ENCODE measurements at places on chromosomes 11 and 22.

GRCh38 chr22:43039800-43040199 is 24.9 kb upstream of the PACSIN2 start:
- DNase-seq = no peak

GRCh38 chr22:31425331-31426050 is 26.1 kb downstream of the DRG1 start:
- no peak for DNase-seq

- no peak for DNase-seq
Observed at GRCh38 chr22:33325232-33326004, 267.2 kb upstream of the SYN3 start.

GRCh38 chr11:134670247-134670782 is 258.3 kb upstream of the B3GAT1 start:
- DNase-seq = no peak

DNA sequence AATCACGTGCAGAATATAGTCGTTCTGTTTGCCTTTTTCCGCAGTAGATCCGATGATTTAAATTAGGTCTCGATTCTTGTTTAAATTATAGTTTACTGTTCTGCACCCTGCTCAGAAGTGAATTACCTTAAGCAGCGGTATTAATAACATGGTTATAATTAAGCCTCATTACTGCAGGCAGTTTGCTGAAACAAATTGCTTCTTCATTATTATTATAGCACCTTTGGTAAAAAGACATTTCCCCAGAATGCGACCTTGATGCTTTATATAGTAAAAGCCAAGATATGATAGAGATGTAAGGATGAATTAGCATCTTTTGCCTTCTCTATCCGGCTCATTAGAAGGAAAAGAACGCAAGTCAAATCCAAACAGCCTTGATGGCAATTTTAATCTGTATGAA is 625.2 kb upstream of the CADM1 start:
- no peak for DNase-seq

DNA sequence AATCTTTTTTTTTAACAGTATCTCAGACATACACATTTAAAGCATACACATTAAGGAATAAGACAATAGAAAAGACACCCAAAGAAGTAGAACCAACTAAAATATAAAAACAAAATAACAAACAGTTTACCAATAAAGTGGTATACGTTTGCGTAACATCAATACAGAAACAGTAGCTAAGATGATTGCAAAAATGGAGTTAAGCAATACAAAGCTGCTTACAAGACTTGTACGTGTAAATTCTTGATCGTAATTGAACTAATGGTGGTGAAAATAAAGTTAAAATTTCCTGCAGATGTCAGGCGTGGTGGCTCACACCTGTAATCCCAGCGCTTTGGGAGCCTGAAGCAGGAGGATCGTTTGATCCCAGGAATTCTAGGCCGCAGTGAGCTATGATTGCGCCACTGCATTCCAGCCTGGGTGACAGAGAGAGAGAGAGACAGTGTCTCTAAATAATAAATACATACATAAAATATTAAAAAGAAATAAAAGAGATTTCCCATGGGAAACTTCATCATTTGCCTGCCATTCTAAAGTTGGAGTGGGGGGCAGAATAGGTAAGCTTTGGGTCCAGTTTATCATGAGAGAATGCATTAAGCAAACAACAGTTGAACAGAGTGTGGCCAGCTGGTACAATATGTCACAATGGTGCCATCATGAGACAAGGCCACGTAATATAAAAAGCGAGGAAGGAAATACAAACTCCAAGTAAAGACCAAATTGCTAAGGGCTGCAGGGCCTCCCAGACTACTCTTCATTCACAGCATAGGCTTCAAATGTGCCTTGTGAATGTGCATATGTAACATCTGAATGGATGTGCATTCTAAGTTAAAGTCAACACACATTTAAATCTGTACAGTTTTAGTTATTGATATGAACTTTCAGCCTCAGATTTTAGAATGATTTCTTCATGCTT is 38.9 kb upstream of the EED start:
- DNase-seq = no peak

- DNase-seq = no peak
Observed at GRCh38 chr22:28900379-28900925, 17.1 kb downstream of the ZNRF3 start.

DNA sequence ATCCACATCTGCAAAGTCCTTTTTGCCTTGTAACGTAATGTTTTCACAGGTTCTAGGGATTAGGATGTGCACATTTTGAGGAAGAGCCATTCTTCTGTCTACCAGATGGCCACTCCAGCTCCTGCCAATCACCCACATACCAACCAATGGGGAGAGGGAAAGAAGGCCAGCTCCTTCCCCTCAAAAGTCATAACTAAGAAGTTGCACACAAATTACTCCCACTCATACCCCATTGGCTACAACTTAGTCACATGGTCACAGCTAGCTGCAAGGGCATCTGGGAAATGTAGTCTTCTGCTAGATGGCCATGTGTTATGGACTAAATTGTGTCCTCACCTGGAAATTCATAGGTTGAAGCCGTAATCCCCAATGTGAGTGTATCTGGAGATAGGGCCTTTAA is 15.4 kb upstream of the MYOD1 start:
- peak; percentile 24 for DNase-seq

DNA sequence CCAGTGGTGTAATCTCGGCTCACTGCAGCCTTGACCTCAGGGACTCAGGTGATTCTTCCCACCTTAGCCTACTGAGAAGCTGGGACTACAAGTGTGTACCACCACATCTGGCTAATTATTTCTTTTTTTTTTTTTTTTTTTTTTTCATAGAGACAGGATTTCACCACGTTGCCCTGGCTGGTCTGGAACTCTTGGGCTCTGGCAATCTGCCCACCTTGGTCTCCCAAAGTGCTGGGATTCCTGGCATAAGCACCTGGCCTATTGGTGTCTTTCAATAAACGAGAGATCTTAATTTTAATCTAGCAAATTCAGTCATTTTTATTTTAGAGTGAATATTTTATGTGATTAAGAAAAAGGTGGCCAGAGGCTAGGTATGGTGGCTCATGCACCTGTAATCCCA is 40.1 kb downstream of the DGCR2 start:
- DNase-seq = no peak

- peak; percentile 21 for DNase-seq
Observed at GRCh38 chr11:35650006-35650405, 12.6 kb upstream of the TRIM44 start.

GRCh38 chr11:133541021-133541719 is 8.9 kb upstream of the OPCML start:
- DNase-seq = no peak

- DNase-seq = peak; percentile 66
Observed at GRCh38 chr11:75492181-75492820, 33.4 kb downstream of the GDPD5 start.

GRCh38 chr22:37503850-37504249 is 15.4 kb downstream of the CARD10 start:
- no peak for DNase-seq

GRCh38 chr22:20225693-20225966 is 42.5 kb downstream of the RTN4R start:
- no peak for DNase-seq

DNA sequence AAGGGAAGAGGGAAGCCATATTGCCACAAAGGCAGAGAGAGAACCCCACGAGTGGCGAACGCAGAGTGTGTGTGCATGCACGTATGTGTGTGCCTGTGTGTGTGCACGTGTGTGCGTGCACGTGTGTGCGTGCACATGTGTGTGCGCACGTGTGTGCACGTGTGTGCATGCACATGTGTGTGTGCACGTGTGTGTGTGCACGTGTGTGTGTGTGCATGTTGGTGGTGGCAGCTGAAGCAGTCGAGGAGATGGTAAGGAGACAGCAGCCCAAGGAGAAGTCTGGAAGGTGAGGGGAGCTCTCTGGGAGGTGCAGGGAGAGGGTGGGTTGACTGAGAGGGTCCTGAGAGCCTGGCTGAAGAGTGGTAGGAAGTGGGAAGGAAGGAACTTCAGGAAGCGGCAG is 94.1 kb upstream of the NECTIN1 start:
- no peak for DNase-seq

- DNase-seq = no peak
Observed at GRCh38 chr22:24994070-24994763, 41.7 kb downstream of the KIAA1671 start.

DNA sequence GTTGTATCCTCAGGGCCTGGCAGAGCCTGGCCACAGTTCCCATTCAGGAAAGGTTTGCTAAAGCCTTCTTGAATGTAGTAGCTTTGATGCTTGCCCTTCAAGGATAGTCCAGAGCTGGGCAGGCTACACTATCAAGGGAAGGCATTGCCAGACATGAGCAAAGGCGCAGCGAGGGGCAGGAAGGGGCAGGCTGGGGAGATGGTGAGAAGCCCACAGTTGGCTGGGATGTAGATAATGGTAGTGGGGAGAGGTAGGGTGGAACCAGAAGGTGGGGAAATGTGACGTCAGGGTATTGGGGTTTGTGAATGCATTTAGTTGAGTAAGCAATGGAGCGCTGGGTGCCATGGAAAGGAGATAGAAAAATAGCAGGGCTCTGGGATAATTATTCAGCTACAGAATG is 28.6 kb downstream of the LRRC32 start:
- no peak for DNase-seq

GRCh38 chr11:72468289-72468688 is 34.0 kb upstream of the CLPB start:
- no peak for DNase-seq

GRCh38 chr22:32799496-32799895 is 2.0 kb upstream of the TIMP3 start:
- DNase-seq = no peak

DNA sequence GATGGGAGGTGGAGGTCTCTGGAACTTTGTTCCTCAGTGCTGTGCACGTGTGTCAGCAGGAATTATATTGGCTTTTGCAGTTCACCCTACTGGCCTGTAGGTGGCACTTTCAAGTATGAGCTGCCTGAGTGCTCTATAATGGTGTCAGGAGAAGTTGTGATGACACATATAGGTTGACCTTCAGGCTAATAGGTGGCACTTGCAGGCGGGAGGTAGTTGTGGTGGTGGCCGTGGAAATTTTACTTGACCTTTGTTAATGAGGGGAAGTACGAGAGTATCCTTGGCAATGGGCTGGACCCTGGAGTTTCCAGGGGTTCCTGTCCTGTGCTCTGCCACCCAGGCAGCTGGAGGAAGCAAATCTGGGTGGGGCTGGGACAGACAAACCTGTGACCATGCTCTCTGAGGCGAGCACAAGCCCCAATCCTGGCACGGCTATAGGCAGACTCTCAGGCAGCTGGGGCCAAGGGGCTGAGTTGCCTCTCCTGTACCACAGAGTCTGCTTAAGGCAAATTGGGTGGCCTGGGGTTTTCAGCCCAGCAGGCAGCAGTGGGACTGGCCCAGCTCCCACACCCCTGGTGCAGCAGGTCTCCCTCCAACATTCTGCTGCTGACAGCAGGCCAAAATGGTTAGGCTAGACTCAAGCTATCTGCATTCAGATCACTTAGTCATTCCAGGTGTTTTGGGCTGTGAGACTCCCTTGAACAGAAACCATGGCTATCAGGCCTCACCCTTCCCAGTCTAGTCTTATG is 147.5 kb upstream of the CTSC start:
- DNase-seq = peak; percentile 55

- DNase-seq = no peak
Observed at GRCh38 chr22:48520884-48521588, 1306.6 kb downstream of the BRD1 start.

DNA sequence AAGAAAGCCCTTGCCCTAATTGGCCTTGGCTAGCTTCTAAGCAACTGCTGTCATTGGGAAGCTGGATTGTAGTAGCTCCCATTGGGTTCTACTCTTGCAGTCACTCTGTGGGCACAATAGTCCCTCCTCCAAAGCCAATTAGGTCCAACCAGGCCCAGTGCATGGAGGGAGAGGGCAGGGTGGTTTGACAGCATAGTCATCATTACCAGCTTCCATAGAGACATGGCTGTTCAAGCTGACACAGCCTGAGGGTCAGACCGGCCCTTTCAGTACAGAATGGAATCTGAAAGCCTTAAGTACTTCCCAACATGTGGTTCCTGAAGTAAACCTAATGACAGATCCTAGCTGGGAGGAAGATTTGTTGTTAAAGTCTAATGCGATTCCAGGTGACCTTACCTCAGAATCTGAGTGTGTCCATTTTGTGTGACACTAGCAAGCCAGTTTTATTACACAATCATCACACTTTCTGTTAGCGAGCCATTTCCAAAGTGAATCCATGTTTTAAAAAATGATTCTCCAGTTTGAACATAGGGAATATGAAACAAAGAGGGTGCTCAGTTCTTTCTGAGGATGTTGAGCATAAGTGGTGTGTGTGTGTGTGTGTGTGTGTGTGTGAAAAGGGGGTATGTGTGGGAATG is 6.9 kb downstream of the PLET1 start:
- no peak for DNase-seq

DNA sequence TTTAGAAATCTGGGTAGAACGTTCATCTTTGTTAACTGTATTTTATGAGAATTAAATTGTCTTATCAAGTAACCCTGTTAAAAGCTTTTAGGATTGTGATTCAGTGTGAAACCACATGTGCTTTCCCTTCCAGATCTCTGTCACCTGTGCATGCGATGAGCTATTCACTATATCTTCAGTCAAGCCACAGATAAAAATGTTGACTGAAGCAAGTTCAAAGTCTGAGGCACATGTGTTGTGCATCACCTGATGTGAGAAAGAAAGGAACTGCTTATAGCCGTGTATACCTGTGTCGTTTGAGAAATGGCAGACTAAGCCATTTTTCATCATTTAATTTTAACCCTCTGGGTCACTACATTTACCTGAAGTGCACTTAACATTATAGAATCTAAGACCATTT is 1088.9 kb upstream of the TENM4 start:
- DNase-seq = no peak

DNA sequence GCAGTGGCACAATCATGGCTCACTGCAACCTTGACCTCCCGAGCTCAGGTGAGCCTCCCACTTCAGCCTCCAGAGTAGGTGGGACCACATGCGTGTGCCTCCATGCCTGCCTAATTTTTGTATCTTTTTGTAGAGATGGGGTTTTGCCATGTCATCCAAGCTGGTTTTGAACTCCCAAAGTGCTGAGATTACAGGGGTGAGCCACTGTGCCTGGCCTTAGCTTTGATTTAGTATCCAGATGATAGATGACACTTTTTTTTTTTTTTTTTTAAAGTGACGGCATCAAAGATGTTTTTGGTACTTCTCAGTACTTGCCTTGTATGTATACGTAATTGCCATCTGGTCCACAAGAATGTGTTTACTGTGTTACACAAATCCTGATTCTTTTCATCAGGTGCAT is 23.4 kb downstream of the LDHAL6A start:
- DNase-seq = no peak

Measured in dermis microvascular lymphatic vessel endothelial cell (primary cell).